ENCODE measurements at places on chromosomes 16 and 17.

- no peak for DNase-seq
Observed at GRCh38 chr16:15443753-15444152, 9.4 kb downstream of the BMERB1 start.

- no peak for DNase-seq
Observed at GRCh38 chr17:2564877-2565276, 28.6 kb upstream of the PAFAH1B1 start.

DNA sequence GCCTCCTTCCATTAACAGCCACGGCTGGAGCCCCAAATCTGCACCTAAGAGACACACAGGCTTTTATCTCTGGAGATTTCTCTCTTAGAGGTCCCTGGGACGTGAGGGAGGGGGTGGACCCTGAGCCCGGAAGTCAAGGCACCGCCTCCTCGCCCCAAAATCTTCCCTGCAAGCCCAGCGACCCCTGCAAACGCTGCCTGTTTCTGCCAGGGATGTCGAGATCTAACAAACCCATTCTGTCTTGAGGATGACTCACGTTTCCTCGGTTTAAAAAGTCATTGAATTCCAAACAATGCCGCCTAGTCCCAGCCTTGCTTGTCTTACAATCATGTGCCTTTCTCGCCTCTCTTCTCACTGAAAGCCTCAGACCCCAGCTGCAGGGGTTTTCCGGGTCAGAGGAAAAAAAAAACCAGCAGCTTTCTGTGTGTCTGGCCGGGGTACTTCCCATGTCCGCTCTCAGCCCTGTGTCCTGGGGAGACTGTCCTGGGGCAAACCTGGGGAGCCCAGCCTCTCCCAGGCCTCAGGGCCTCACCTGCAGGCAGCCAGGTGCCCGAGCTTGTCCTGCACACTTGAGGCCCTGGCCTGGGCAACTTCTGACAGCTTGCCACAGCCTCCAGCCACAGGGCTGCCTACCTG is 15.4 kb downstream of the ARL2BP start:
- DNase-seq: no peak

- DNase-seq: no peak
Observed at GRCh38 chr17:44830359-44831288, 537 bp upstream of the GJC1 start.

DNA sequence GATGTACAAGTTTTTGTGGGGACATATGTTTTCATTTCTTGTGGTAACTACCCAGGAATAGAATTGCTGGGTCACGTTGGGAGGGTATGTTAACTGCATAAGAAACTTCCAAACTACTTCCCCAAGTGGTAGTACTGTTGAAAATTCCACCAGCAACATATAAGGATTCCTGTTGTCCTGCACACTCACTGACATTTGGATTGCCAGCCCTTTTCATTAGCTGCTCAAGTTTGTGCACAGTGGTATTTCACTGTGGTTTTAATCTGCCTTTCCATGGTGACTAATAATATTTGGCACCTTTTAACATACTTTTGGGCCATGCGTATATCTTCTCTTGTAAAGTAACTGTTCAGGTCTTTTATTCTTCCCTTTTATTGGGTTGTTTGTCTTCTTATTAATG is 103.3 kb downstream of the GNAO1 start:
- DNase-seq: no peak

GRCh38 chr17:69058165-69058564 is 2.6 kb downstream of the ABCA9 start:
- no peak for DNase-seq

DNA sequence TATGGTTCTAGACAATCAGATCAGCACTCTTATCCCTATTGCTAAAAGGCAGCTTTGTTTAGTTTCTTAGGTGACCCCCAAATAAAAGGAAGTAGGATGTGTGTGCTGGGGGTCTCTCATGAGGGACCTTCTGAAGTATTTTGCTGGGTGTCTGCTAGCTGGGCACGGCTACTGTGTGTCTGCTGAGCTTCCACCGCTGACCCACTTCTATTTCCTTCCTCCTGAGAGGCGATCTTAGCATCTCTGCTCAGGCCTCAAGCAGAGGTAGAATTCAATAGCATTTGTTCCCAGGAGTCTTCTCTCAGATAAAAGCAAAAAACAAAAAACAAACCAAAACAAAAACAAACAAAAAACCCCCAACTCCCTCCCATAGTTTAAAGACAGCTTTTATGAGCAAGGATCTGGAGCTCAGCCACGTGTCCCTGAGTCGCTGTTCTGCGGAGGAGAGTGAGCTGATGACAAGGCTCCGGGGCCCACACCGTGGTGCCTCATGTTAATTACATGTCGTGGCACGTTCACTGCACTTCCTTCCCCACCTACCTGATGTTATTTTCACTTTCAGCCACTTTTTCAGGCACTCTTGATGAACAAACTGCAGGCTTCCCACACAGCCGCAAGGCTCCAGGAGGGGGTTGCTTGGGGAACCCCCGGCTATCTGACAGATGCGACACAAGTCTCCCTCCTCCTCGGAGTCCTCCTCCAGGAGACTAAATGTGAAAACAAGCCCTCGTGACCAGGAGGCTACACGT is 83.5 kb downstream of the MARCHF10 start:
- peak; percentile 83 for DNase-seq

DNA sequence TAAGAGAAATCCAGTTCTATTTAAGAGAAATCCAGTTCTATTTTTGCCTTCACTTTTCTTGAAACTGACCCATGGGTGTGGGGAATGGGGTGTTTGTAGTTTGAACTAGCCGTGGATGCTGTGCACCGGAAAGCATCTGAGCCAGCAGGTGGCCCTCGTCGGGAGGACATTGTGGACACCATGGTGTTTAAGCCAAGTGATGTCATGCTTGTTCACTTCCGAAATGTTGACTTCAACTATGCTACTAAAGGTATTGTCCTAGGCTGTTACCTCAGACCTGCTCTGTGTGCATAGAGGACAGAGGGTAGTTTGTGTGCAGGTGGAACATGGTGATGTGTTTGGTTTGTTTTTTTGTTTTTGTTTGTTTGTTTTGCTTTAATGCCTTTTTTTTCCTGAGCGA is 3.3 kb downstream of the ATXN2L start:
- no peak for DNase-seq

GRCh38 chr17:12831839-12832238 is 42.5 kb downstream of the ARHGAP44 start:
- DNase-seq: no peak

- DNase-seq: peak; percentile 33
Observed at GRCh38 chr16:88706965-88707826, 893 bp downstream of the CTU2 start.

DNA sequence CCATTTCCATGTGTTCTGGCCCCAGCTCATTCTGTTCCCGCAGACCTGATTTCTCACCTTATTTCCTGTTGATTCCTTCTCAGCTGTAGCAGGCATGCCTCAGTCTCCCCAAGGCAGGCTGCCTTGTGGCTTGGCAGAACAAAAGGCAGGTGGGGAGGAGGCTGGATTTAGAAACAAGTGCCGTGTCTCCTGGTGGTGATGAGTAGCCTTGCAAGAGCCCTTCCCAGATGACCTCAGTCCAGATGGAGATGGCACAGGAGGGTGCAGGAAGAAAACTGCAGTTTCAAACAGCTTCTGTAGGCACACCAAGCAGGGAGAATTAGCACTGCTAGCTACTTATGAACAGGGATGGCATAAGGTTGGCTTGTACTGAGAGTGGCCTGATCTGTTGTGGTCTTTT is 64.6 kb downstream of the ARHGAP44 start:
- DNase-seq: no peak

DNA sequence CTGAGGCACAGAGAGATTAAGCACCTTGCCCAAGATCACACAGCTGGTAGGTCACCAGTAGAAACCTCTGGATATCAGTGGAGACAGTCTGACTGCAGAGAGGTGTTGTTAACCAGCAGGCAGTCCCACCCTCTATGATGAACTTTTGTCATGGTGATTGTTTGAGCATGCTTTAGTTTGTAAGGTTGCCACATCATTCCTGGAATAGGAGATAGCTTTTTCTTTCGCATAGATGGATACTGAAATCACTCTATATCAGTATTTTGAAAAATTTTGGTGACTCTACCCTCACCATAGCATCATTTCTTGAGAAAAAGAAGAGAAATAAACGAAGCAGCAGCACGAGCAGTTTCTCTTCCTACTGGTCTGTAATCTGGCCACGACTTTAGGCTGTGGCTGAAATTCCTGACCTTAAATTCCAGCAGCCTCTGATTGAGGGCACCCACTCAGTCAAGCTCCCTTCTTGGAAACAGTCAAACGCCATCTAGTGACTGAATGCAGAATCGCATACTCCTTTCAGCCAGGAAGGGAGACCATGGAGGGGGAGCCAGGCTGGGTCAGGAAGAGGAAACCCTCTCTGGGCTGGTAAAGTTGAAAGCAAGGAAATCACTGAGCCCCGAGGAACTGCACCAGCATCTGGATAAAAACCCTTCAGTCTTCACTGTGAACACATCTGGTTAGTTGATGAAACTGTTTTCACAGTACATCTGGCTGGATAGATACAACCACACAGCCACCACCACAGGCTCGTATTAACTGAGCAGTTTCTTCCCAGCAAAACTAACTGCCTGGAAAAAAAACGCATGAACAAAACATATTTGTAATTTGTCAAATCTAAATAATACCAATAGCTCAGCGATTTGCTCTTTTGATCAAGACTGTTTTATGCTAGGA is 108.5 kb upstream of the XYLT1 start:
- DNase-seq: peak; percentile 61

GRCh38 chr16:1906055-1906845 is 12.0 kb downstream of the HS3ST6 start:
- no peak for DNase-seq

DNA sequence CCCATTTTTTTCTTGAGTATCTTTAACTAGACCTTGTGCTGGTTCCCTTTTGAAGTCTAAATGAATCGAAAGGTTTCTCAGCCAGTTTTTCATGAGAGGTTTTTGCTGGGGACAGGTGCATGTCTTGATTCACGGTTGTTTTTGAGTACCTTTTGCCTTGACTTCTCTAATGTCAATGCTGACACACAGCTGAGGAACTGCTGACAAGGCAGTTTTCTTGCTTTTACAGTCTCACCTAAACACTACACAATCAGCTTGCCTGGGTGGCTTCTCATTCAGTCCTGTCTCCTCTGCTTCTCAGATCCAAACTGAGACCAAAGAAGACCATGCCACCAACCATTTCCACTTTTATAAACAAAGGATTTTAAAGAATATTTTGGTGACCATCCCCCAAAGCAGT is 7.1 kb downstream of the OR3A3 start:
- no peak for DNase-seq

DNA sequence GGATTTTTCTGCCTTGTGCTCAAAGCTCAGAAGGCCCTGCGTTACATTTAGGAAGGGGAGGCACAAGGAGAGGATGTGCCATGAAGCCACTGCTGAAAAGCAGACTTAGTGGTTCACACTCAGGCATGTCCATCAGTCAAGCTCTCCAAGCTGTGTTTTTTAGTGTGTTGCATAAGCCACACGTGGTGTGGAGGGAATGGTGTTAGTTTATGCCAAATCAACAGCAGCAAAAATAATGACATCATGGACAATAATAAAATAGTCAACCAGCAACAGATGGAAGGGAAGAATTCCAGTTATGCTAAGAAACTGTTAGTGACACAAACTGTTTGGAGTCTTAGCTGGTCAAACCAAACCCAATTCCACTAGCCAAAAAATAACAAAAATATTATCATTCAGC is 438.3 kb downstream of the NPIPA7 start:
- no peak for DNase-seq

GRCh38 chr17:59832883-59833379 is 59.8 kb downstream of the TUBD1 start:
- no peak for DNase-seq

All from RPMI8226 (cell line).